Stimulated activated CD8-positive, alpha-beta memory T cell treated with anti-CD3 and anti-CD28 coated beads, Interleukin-15, amount 100 ng/mL, for 4 hours (primary cell): ENCODE measurements at places on chromosomes 1 and 21.

GRCh38 chr1:204426035-204426436 lies 14.4 kb upstream of the PPP1R15B start:
- DNase-seq: no peak

- no peak for DNase-seq
These were observed 10.2 kb downstream of the MFN2 start for GRCh38 chr1:11990303-11991032.

DNA sequence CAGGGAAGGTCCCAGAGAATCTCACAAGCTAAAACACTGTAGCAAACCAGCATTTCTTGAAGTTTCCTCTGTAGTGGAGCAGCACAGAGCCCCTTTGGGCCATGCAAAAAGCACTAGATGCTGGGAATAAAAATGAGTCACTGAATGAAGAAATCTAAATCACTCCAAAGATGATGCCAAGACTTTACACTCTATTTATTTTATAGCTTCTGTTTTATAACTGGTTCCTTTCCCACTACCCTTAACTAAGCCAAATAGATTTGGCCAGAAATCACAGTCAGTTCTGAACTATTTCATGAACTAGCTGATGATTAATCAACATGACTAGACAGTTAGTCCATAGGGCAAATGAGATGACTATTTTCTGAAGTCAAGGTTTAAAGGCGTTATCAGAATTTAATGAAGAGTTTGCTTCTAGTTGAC lies 89.5 kb downstream of the SCMH1 start:
- DNase-seq: no peak

GRCh38 chr21:42061195-42061985 lies 9.7 kb upstream of the UMODL1 start:
- no peak for DNase-seq

- DNase-seq: no peak
These were observed 374.7 kb downstream of the NPHP4 start for GRCh38 chr1:5617546-5617945.

DNA sequence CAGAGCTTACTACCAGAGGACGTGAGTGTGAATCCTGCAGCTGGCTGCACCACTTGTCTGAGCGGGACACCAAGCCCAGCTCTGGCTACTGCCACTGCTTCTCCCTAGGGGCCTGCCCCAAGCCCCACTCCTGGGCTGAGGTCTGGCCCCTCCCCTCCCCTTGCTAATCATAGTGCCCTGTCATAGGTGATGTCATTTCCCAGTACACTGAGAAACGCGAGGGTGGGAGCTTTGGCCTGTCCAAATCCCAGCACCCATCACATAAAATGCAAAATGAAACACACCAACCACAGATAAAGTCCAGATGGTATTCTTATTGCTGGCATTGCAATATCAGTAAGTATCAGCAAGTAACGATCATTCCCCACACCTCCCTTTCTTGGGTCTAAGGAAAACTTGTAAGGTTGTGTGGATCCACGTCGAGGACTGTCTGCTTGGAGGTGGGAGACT lies 77.7 kb downstream of the TOMM20 start:
- no peak for DNase-seq

DNA sequence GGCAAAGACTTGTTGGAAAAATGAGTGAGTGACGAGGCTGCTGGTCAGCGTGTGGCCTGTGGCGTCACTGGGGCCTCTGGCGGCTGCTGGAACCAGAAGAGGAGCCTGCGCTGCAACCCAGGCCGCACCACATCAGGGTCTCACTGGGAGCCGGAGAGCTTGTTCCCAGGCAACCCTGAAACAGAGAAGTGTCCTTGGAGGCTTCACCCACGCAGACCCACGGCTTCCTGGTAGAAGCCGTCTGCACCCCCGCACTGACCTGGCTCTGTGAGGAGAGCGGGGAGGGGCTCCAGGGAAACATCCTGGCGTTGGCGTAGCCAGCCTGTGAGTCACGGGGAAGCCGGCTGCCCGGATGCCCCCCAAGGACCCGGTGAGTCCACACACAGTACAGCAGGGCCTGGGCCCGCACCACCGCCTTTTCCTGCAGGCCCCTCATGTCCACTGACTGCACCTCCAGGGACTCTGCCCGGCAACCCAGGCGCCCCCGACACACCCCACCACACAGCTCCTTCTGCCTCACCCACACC lies 57.4 kb downstream of the COL6A1 start:
- no peak for DNase-seq

GRCh38 chr1:29032841-29033240 lies 90.9 kb downstream of the TMEM200B start:
- DNase-seq: no peak

- DNase-seq: no peak
These were observed 1.2 kb downstream of the PLA2G4A start for GRCh38 chr1:186829686-186830587.

- no peak for DNase-seq
These were observed 12.6 kb upstream of the HMCN1 start for GRCh38 chr1:185721553-185721952.

DNA sequence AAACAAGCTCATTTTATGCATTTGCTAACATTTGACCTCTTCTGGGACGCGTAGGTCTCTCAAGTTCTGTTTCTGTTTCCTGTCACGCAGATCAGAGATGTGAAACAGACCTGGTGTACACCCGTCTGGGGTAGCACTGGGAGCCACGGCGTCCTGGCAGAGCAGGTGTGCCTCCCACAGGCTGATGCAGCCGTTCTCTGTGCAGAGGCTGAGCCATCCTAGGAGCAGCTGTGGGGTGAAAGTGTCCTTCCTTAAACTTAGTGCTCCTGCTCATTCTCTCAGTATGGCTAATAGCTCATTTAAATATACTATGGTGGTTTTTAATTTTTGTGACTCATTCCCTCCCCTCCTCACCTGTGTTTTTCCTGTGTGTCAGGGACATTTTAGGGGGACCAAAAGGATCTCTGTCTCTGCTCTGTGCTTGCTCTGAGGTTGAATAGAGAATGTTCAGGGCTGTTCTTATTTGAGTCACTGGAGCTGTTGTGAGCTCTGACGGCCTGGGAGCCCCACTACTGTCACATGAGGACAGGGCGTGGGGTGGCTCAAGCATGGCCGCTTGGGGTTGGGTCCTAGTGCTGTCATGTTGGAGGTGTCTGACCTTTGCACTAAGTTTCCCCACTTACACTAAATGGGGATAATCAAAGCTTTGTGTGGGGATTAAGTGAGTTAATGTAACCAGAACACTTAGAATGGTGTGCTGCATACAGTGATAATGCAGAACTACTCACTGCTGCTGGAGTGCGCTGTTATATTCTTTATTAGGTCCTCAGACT lies 43.0 kb downstream of the GALNT2 start:
- DNase-seq: peak; percentile 34

DNA sequence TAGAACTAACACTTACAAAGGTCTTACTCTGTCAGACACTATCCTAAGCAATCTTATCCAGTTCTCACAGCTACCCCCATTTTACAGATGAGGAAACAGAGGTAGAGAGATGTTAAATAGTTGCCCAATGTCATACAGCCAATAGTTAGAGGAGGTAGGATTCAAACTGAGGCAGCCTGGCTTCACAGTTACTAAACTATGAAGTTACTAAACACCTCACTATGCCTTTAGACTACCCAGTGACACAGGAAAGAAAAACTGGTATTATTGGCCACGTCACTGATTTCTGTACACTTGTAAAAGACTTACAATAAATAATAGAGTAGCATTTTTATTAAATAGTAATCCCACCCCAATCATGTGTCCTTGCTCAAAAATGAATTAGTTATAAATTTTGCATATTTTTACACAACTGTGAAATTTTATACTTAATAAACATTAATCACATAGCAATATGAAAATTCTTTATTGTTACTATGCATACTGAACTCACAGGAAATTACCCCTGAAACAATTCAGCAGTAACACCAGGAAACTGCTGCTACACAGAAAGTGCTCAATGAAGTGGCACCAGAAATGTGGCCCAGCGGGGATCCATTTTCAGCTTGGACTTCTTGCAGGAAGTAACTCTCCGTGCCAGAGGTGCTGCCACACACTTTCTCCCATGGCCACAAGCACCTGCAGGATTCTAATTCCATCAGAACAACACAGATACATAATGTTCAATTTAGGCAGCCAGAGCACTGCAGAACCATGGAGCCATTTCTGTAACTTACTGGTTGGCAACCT lies 69.4 kb downstream of the VAV3 start:
- no peak for DNase-seq

- no peak for DNase-seq
These were observed 6.5 kb downstream of the C1orf35 start for GRCh38 chr1:228096416-228097332.

DNA sequence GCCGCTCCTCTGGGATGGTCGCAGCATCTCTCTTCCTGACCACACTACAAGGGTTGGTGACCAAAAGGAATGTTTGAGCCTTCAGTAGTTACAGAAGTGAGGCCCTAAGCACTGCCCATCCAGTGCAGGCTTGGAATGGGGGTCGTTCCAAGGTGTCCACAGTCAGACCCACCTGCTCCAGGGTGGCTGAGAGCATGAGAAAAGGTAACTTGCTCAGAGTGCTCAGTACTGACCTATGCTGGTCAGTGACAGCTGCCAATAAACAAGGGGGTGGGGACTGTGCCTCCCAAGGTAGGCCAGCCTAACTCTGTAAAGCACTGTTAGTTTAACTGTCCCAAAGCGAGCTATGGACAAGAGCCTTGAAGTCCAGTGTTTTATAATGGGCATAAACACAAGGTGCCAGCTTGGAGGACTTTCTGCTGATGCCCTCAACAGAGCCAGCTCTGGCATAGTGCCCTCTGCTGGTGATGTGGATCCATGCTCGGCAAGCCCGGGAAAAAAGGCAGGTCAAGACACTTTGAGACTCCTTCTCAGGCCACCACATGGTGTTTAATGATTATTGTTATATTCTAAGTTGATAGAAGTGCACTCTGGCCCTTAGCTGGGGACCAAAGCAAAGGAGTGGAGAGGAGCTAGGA lies 78.1 kb upstream of the DNAH14 start:
- no peak for DNase-seq

- no peak for DNase-seq
These were observed 69.6 kb downstream of the SDCCAG8 start for GRCh38 chr1:243325305-243325890.

DNA sequence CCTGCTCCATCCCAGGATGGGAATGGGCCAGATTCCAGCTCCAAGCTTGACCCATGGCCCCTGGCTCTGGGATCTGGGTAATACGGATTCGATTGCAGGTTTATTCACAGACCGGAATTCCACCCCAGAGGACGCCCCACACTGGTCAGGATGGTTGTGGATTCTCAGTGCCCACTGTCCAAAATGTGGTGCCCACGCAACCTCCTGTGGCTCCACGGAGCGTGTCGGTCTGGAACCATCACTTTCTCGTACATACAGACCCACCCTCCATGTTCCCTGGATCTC lies 31.6 kb downstream of the KRTAP10-1 start:
- no peak for DNase-seq

- no peak for DNase-seq
These were observed 1155.1 kb upstream of the ADGRL2 start for GRCh38 chr1:80645621-80646020.

GRCh38 chr1:247440001-247440620 lies 17.8 kb downstream of the OR2B11 start:
- DNase-seq: no peak

GRCh38 chr1:62882201-62883104 lies 98.5 kb downstream of the ATG4C start:
- no peak for DNase-seq

DNA sequence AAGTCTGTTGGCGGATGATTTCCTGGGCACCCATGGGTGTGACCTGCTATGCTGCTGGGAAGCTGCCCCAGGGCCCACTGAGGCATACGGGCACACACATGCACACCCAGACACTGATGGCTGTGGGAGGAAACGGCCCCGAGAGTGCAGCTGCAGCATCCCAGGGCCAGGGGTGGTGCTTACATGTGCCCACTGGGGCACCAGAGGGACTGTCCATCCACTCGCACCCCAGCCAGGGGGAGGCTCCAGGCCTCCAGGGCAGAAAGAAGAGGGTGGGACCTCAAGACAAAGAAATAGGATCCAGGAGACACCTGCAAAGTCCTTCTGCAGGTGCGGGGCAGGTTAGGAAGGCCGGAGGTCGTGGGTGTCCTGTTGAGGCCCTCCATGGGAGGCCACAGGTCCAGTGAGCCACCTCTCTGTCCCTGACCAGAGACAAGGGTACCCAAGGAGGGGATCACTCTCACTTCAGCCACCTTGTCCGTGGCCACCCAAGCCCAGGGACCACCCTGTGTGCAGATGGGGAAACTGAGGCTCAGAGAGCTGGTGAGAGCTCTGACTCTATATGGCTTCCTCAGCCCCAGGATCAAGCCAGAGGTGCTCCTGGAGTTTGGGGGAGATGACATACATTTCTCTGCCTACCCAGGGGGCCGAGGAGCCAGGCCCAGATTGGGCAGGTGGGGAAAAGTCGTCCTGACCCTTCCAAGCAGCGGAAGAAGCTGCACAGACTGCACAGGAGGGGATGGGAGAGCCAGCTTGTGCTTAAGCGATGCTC lies 57.1 kb downstream of the WNT9A start:
- no peak for DNase-seq

GRCh38 chr1:233333086-233333485 lies 5.6 kb downstream of the MAP3K21 start:
- DNase-seq: no peak

DNA sequence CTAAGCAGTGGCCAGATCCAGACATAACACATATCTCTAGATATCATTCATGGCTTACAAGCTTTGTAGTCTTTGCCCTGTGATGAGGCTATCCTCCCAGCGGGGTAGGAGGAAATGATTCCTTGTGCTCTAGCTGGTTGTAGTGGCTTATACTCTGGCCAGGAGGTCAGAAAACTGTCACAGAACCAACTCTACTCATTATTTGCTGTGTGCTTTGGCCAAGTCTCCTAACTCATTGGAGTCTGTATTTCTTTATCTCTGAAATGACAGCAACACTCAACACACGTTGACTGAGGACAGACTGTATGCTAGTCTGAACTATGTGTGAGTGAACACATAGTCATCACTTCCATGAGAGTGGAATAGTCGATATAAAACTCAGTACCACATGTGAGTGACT lies 116.7 kb upstream of the F3 start:
- DNase-seq: no peak
